ENCODE measurements at places on chromosomes 3 and 15. TPM values are rescaled to one million over a fixed set of nuclear protein-coding genes. Genes with fewer than 3 reads are reported as not detected.

GRCh38 chr15:88654430-88655102 is 15.8 kb downstream of the ISG20 start:
- no peaks in the 10 kb centered on the region for H3K36me3 ChIP-seq
- no peaks in the 10 kb centered on the region for H3K4me1 ChIP-seq
- no peaks in the 10 kb centered on the region for H3K27me3 ChIP-seq
- DNase-seq = no peak
- H3K27ac ChIP-seq = no peak overlapping the region

- peaks cover 38% of the 10 kb centered on the region for H3K4me1 ChIP-seq
- H3K36me3 ChIP-seq = no peaks in the 10 kb centered on the region
- peak overlapping the region; percentile 89 for H3K4me3 ChIP-seq
- peak overlapping the region; percentile 94 for H3K27ac ChIP-seq
- DNase-seq = no peak
These were observed 579 bp upstream of the UBE3A start for GRCh38 chr15:25439369-25439836.

GRCh38 chr3:127600749-127601456 is 2.7 kb downstream of the MCM2 start:
- H3K4me1 ChIP-seq = peaks cover 8% of the 10 kb centered on the region
- DNase-seq = no peak
- H3K27ac ChIP-seq = no peak overlapping the region
- H3K36me3 ChIP-seq = peaks cover 2% of the 10 kb centered on the region
- no peaks in the 10 kb centered on the region for H3K27me3 ChIP-seq

DNA sequence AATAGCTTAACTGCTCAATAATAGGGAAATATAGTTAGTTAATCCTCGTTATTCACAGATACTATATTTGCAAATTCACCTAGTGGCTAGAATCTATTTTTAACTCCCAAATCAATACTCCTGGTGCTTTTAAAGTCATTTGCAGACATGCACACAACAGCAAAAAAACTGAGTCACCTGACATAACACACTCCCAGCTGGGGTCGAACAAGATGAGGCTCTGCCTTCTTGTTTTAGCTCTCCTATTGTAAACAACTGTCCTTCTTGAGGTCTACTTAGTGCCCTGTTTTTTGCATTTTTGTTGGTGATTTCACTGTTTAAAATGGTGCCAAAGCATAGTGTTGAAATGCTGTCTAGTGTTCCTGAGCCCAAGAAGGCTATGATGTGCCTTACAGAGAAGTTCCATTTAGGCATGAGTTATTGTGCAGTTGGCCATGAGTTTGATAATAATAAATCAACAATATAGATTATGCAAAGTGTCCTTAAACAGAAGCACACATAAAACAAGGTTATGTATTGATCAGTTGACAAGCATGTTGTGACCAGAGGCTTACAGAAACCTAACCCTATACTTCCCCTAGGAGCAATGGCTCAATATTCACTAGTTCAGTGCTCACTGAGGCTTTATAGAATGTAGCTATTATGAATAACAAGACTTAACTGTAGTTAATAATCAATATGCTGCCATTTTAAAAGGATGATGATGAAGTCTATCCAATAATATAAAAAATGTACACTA is 18.6 kb downstream of the MAP3K13 start:
- DNase-seq = no peak
- H3K27ac ChIP-seq = no peak overlapping the region
- H3K36me3 ChIP-seq = no peaks in the 10 kb centered on the region
- H3K4me1 ChIP-seq = no peaks in the 10 kb centered on the region
- no peaks in the 10 kb centered on the region for H3K27me3 ChIP-seq

DNA sequence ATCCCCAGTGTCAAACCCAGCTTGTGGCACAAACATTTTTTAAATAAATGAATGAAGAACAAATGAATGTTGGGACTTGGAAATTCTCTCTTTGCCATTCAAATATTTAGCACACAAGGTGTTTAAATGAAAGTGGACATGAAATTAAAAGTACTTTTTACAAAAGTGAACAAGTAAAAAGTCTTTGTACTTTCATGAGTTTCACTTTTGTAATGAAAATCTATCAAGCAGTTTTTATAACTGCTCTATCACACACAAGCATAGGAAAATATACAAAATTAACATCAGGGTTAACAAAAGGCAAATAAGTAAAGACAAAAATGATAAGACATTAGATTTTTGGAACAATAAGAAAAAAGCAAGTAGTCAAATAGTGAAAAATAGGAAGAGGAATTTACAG is 83.9 kb upstream of the ARL6 start:
- no peak overlapping the region for H3K4me3 ChIP-seq
- no peak overlapping the region for H3K27ac ChIP-seq
- DNase-seq = no peak
- H3K36me3 ChIP-seq = no peaks in the 10 kb centered on the region
- peaks cover 3% of the 10 kb centered on the region for H3K27me3 ChIP-seq
- H3K4me1 ChIP-seq = no peaks in the 10 kb centered on the region

- no peak overlapping the region for H3K4me3 ChIP-seq
- H3K27ac ChIP-seq = no peak overlapping the region
- H3K36me3 ChIP-seq = no peaks in the 10 kb centered on the region
- no peaks in the 10 kb centered on the region for H3K4me1 ChIP-seq
- DNase-seq = no peak
- H3K27me3 ChIP-seq = no peaks in the 10 kb centered on the region
These were observed 36.2 kb downstream of the CHST2 start for GRCh38 chr3:143155756-143156155.

DNA sequence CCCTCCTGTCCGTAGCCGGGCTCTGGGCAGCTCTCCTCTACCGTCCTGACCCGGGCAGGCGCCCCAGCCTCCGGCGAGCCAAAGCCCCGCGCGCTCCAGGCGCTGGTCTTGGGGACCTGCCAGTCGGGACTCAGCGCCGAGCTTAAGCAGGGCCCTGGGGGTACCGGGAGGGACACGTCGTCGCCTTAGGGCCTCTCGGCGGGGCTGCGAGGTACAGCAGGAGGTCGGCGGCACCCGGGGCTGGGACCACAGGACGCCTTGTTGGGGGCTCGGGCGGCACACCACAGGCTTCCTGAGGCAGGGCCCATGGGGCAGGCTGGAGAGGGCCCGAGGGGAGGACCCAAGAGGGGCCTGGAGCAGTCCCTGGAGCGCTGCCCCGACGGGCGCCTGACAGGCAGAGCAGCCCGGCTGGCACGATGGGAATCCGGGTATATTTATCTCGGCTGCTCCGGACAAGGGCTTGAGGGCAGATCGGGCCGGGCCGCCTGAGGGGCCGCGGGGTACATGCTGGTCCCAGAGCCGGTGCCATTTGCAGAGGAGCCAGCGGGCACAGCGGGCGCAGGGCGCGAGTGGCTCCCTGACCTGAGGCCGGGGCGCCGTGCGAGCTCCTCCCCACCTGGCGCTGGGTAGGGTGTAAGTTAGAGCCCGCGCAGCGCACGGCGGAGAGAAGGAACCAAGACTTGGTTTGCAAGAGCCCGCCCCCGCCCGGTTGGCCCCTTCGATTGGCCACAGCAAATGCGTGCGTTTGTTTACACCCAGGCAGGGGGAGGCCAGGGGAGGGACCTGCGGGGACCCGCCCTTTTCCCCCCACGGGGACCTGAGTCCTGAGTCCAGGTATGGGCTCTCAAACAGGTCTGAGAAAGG is 574 bp downstream of the SLC38A3 start:
- peaks cover 89% of the 10 kb centered on the region for H3K4me1 ChIP-seq
- H3K36me3 ChIP-seq = no peaks in the 10 kb centered on the region
- H3K27ac ChIP-seq = peak overlapping the region; percentile 96

DNA sequence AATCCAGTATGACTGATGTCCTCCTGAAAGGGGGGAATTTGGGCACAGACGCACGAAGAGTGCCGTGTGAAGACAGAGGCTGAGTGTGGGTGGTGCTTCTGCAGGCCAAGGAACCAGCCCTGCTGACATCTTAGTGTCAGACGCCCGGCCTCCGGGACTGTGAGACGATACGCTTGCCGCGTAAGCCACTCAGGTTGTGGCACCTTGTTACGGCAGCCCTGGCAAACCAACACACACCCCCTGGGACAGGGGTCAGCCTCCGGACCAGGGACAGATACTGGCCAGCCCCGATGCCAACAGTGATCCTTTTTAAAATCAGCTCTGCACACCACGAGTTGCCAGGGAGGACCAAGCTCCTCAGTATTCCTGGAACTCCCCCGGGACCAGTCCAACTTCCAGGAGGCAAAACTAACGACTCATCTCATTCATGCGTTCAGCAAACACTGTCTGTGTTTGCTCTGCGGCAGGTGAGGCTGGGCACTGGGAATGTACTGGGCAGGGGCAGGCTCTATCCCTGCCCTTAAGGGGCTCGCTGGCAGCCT is 21.2 kb upstream of the PIGZ start:
- no peaks in the 10 kb centered on the region for H3K4me1 ChIP-seq
- H3K27me3 ChIP-seq = no peaks in the 10 kb centered on the region
- H3K36me3 ChIP-seq = no peaks in the 10 kb centered on the region
- no peak for DNase-seq

DNA sequence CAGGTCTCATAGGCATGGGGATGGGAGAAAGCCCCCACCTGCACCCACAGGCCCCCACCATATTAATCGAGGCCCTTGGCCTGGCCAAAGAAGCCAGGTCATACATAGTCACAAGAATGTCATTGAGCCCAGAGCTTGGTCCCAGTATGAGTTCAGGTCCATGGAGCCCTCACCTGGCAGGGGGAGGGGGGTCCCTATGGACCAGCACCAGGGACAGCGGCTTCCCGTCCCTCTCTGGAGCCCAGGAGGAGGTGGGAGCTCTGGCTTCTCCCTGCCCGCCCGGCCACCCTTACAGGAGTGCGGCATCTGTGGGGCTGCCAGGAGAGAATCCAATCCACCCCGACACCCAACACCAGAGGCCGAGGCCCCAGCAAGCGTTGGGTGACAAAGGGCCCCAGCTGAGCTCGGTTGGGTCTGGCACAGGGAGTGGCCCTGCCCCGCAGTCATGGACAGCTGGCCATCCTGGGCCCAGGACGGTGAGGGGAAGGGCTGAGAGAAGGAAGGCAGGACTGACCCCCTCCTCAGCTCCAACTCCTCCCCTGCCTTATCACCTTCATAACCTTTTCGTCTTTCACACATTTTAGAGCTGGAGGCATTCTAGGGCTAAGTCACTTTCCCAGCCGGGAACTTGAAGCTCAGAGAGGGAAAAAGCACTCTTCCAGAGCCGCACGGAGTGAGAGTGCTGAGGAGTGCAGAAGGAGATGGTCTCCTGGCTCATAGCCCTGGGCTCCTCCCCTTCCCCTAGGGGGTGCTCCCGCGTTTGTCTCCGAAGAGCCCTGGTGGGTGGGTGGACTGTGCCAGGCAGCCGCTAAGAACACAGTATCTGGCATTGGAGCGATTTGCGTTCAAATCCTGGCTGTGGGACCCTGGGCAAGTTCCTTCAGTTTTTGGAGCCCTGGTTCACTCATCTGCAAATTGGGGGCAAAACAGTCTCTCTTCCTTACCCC is 54.6 kb downstream of the ATP2B2 start:
- no peak overlapping the region for H3K4me3 ChIP-seq
- no peak for DNase-seq
- H3K27ac ChIP-seq = no peak overlapping the region
- no peaks in the 10 kb centered on the region for H3K27me3 ChIP-seq
- peaks cover 16% of the 10 kb centered on the region for H3K4me1 ChIP-seq

DNA sequence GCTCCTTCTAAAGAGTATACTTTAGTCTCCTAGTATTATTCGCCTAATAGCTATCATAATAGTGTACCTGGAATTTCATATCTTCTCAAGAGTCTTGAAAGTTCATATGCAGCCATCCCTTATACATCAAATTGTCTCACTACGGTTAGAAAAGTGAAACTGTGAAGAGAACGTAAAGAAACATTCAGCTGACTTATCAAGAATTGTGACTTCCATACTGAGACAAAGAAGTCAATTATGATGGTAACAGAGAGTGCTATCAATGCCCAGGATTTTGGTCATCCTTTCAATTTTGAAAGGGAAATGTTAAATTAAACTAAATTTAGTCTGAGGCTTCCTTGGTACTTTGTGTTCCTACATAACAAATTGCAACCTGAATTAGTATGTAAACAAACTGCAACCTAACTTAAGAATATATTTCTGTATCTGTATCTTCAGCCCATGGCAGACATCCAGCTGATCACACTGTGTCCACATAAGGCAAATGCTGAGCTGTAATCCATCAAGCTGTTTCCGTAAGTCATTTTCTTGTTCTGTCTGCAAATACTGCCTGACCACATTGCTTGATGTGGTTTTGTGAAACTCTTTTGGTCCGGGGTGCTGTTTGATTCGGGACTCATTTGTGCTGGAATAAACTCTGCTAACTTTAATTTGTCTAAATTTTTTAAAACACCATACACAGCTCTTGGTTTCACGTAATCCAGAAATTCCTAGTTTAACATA is 469.6 kb downstream of the SI start:
- H3K36me3 ChIP-seq = no peaks in the 10 kb centered on the region
- H3K27ac ChIP-seq = no peak overlapping the region
- no peak for DNase-seq
- H3K27me3 ChIP-seq = no peaks in the 10 kb centered on the region

The STAG1 gene
- total RNA-seq = 28.0 TPM

The FBXO22 gene
- total RNA-seq = 23.1 TPM

The DUOX1 gene
- total RNA-seq = not detected

The H1-8 gene
- total RNA-seq = not detected

The VIPR1 gene
- total RNA-seq = 41.8 TPM

The RYR3 gene
- total RNA-seq = 0.08 TPM

The SCN5A gene
- 0.14 TPM for total RNA-seq

All from liver (tissue), 10 donors.